ENCODE measurements at places on chromosomes 3 and 15. TPM values are rescaled to one million over a fixed set of nuclear protein-coding genes. Genes with fewer than 3 reads are reported as not detected.

Gene MBD4
- polyA plus RNA-seq, result 13.7 TPM

Gene FOXL2
- not detected for polyA plus RNA-seq

Gene GOLGA8T
- 0.07 TPM for polyA plus RNA-seq

Gene CCDC80
- not detected for polyA plus RNA-seq

Gene SPRED1
- polyA plus RNA-seq, result 3.4 TPM

Gene NR2E3
- polyA plus RNA-seq, result not detected

Gene FANCD2OS
- polyA plus RNA-seq, result not detected

Gene VWA5B2
- 0.03 TPM for polyA plus RNA-seq

Gene SLC28A2
- 0.01 TPM for polyA plus RNA-seq

Gene SI
- polyA plus RNA-seq, result not detected

Gene CACNA2D3
- polyA plus RNA-seq, result 0.01 TPM

Gene DISP2
- polyA plus RNA-seq, result 0.07 TPM

Gene AADACL2
- not detected for polyA plus RNA-seq

Gene LNP1
- 3.4 TPM for polyA plus RNA-seq

Gene FBXW12
- not detected for polyA plus RNA-seq

Gene PLA1A
- 0.16 TPM for polyA plus RNA-seq

Gene PLOD2
- polyA plus RNA-seq, result 161 TPM

Gene ZKSCAN7
- 3.5 TPM for polyA plus RNA-seq

Gene MFN1
- polyA plus RNA-seq, result 25.2 TPM

Gene WDR72
- polyA plus RNA-seq, result 0.13 TPM

Gene DUOX2
- polyA plus RNA-seq, result 0.08 TPM

Gene RBP2
- polyA plus RNA-seq, result 0.17 TPM

Gene DLL4
- polyA plus RNA-seq, result 0.25 TPM

Gene TGFBR2
- 204 TPM for polyA plus RNA-seq

Gene GOLGA6L22
- polyA plus RNA-seq, result not detected

Gene USP4
- 20.8 TPM for polyA plus RNA-seq

Gene AGBL1
- 0.01 TPM for polyA plus RNA-seq

Gene DAZL
- not detected for polyA plus RNA-seq

Gene RHCG
- polyA plus RNA-seq, result not detected

Gene SLC28A1
- 5.8 TPM for polyA plus RNA-seq

Gene UROC1
- 2.0 TPM for polyA plus RNA-seq
